Mesothelial cell of epicardium (in vitro differentiated cells): ENCODE measurements at places on chromosomes 1 and 21. TPM values are rescaled to one million over a fixed set of nuclear protein-coding genes. Genes with fewer than 3 reads are reported as not detected.

The TMEM125 gene
- total RNA-seq = 7.6 to 9.2 TPM (median 7.7 TPM) in 3 replicates

The NPHS2 gene
- not detected in 3 replicates for total RNA-seq

- peak; percentile 51 for DNase-seq
Measured at GRCh38 chr1:88985032-88985431, 7.4 kb downstream of the KYAT3 start.

DNA sequence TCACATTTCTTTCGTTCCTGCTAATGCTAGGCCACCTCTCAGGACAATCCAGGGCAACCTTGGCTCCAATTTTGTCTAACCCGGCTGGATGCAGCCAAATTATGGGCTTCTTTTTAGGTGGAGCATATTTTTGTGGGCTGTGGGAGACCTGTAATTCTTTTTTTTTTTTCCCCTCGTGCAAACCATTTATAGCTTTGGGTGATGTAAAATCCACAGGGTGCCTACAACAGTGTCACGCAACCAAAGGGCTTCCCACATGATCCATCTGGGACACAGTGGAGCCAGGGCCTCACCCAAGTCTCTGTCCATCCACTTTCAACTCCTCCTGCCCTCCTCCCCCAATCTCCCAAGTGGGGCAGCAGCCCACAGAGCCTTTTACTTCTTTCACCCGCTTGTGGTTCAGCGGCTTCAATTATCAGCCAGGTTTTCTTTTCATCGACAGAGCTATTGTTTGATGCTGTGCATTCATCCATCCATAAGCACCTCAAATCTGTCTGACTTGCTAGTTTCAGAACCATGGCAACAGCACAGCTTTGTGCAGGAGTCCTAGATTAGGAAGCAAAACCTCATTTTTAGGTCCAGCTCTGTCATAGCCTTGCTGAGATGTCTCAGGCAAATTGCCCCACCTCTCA lies 10.0 kb upstream of the OVAAL start:
- DNase-seq = no peak

DNA sequence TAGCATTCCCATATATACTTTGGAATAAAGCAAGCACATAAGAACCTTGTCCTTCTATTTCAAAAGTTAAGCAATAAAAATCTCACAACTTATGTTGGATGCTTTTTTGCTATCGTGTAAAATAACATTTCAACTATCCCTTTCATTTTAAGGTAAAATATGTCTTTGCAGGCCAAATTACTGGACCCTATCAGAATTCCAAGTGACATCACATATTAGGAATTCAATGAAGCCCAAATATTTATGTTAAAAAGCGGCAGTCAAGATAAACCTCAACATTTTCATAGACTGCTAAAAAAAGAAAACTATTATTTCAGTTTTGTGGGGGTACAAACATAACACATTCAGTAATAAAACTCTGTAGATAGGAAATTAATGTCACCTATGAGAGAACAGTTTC lies 252.0 kb downstream of the KCTD3 start:
- no peak for DNase-seq

DNA sequence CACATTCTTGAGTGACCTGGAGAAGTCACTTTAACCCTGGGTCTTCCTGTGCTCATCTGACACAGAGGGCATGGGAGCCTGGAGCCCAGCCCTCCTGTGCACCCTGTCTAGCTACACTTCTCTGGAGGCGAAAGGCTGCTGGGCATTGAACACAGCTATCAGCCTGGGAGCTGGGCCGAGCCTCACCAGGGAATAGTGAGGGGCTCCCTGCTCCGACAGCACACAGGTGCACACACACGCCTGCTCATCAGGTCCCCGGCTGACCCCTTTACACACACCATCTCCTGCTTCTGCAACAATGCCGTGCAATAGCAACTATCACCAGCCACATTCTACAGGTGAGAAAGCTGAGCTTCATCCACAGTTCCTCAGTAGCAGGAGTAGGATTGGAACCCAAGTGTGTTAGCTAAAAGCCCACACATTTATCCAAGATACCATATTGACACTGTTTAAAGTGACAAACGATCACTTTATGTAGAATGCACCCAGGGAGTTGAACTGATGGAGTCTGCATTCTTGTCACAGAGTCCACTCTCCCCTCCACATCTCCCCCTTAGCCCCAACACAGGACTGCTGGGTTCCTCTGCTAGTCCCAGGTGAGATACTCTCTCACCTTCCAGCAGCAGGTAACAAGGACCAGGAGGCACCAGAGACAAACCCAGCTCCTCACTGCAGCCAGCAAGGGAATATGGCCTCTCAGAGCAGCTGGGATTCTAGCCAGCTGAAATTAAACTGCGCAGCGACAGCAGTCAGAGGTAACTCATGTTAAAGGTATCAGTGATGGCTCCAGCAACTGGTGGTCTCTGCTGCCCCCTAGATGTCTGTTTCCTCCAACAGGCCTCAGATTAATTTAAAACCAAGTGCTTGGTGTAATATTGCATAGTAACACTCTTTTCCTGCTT lies 18.3 kb upstream of the CAPN8 start:
- DNase-seq = peak; percentile 55

DNA sequence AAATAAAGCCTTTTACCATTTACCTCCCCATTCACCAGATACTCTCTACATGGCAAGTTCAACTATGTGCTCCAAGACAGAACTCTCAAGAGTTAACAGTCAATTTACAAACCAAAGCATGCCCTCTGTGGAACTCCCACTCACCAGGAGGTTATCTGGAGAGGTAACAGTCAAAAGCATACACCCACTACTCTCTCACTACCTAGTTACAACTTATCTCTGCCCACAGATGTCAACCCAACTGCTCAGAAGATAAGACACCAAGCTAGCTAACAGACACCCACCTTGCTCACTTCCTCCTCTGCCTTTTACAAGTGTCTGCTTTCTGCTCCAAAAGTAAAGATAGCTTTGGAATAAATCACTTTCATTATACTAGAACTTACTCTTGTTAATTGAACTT lies 131.0 kb downstream of the TRIM33 start:
- DNase-seq = no peak

GRCh38 chr1:119485201-119485600 lies 21.8 kb upstream of the HSD3B1 start:
- no peak for DNase-seq

The SLC25A34 gene
- total RNA-seq = 6.1 to 7.0 TPM (median 6.6 TPM) in 3 replicates

The RXRG gene
- 0.99 to 1.1 TPM (median 1.0 TPM) in 3 replicates for total RNA-seq
